ENCODE measurements at places on chromosomes 3 and 15. TPM values are rescaled to one million over a fixed set of nuclear protein-coding genes. Genes with fewer than 3 reads are reported as not detected.

- H3K27me3 ChIP-seq: no peaks in the 10 kb centered on the region
- peaks cover 23% of the 10 kb centered on the region for H3K36me3 ChIP-seq
- no peak overlapping the region for H3K4me3 ChIP-seq
- peaks cover 5% of the 10 kb centered on the region for H3K4me1 ChIP-seq
- no peak overlapping the region for H3K27ac ChIP-seq
These were observed 23.2 kb downstream of the ZBED2 start for GRCh38 chr3:111571907-111572460.

- no peak overlapping the region for H3K4me3 ChIP-seq
- no peak for DNase-seq
These were observed 85.6 kb downstream of the NEDD4 start for GRCh38 chr15:55907797-55908196.

DNA sequence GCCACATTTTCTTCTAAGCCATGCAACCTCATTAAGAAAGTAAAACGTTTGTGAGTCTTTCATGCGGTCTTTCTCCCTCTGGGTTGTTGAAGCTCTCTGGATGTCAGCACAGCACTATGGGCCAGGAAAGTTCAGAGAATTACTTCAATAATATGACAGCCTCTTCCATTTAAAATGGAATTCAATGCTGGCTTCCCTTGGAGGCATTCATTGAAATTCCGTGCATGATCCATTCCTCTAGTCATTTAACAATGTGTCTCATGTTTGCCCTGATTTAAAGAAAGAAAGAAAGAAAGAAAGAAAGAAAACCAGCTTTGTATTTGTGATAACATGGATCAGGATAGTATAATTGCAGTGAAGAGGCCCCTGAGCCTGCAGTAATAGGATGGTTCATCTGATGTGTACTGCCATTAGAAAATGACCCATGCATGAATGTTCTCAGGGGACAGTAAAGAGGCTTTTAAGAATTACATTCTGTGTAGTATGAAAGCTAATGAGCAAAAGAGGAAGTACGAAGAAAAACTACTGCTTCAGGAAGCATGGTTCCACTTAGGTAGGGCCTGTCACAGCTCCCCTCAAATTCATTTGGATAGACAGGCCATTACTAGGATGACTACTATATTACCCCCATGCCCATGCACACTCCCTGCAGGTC lies 146.0 kb downstream of the ARPP21 start:
- H3K4me3 ChIP-seq: no peak overlapping the region
- no peak for DNase-seq
- H3K27me3 ChIP-seq: no peaks in the 10 kb centered on the region

DNA sequence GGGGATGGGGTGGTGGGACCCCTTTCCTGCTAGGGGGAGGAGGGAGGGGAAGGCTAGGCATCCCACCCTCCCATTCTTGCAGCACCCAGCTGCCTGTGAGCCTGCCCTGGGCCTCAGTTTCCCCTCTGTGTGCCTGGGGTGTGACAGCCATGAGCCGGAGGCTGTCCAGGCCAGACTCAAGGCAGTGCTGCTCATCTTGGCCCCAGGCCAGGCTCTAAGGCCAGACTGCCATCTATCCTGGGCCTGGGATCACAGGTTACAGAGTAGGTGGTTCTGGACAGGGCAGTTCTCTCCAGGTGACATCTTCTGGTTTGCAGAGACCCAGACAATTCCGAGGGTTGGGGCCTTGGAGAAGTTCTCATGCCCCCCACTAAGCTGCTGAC lies 3.3 kb upstream of the VILL start:
- no peaks in the 10 kb centered on the region for H3K36me3 ChIP-seq
- H3K27ac ChIP-seq: no peak overlapping the region
- H3K4me1 ChIP-seq: no peaks in the 10 kb centered on the region

DNA sequence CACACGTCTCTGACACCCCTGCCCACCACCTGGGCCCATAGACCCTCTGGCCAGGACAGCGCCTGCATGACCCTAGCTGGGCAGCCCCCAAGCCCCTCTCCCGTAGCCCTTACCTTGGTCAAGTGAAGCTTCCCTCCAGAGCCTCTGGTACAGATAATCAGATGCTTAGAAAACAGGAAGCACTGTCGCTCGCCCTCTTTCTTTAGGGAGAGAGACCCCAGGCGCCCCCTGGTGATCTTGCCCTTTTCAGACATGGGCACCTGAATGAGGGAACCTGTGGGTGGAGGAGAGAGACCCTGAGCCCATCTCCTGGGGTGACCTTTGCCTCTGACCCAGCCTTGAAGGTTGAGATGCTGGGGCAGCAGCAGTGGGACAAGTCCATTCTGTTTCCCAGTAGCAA lies 65.4 kb downstream of the RASGRF1 start:
- H3K27me3 ChIP-seq: no peaks in the 10 kb centered on the region
- H3K4me3 ChIP-seq: no peak overlapping the region
- H3K4me1 ChIP-seq: no peaks in the 10 kb centered on the region
- H3K36me3 ChIP-seq: no peaks in the 10 kb centered on the region
- DNase-seq: no peak

DNA sequence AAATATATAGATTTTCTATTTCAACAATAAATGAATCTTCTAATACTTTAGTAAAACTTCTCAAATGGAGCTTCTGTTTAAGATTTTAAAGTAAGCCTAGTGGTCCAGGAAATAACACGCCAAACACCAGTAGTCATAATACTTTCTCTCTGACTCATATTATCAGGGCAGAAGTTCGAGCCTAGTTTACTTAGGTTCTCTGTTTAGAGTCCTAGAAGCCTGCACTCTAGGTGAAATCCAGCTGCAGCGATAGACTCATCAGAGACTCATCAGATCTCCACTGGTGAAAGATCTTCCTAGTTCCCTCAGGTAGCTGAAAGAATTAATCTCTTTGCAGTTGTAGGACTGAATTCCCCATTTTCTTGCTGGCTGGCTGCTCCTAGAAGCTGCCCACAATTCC lies 552.5 kb upstream of the ROBO2 start:
- no peaks in the 10 kb centered on the region for H3K4me1 ChIP-seq
- no peak overlapping the region for H3K4me3 ChIP-seq
- no peaks in the 10 kb centered on the region for H3K27me3 ChIP-seq
- H3K36me3 ChIP-seq: no peaks in the 10 kb centered on the region
- H3K27ac ChIP-seq: no peak overlapping the region

DNA sequence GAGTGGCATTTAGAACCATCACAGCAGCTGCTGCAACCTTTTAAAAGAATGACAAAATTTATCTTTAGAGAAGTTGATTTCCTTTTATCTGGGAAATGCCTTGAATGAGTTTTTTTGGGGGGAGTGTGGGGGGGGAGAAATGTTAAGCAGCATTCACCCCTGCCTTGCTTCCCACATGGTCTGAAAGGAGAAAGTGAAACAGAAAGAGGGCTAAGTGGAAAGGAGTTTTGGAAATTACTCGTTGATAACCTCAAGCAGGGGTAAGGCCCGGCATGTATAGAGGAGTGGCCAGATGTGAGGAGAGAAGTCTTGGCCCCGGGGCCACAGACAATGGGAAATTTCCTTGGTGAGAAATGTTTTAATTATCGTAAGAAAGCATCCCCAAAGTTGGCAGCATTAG lies 23.5 kb downstream of the B3GALNT1 start:
- H3K27ac ChIP-seq: no peak overlapping the region
- H3K4me3 ChIP-seq: no peak overlapping the region
- no peaks in the 10 kb centered on the region for H3K4me1 ChIP-seq
- no peaks in the 10 kb centered on the region for H3K27me3 ChIP-seq

DNA sequence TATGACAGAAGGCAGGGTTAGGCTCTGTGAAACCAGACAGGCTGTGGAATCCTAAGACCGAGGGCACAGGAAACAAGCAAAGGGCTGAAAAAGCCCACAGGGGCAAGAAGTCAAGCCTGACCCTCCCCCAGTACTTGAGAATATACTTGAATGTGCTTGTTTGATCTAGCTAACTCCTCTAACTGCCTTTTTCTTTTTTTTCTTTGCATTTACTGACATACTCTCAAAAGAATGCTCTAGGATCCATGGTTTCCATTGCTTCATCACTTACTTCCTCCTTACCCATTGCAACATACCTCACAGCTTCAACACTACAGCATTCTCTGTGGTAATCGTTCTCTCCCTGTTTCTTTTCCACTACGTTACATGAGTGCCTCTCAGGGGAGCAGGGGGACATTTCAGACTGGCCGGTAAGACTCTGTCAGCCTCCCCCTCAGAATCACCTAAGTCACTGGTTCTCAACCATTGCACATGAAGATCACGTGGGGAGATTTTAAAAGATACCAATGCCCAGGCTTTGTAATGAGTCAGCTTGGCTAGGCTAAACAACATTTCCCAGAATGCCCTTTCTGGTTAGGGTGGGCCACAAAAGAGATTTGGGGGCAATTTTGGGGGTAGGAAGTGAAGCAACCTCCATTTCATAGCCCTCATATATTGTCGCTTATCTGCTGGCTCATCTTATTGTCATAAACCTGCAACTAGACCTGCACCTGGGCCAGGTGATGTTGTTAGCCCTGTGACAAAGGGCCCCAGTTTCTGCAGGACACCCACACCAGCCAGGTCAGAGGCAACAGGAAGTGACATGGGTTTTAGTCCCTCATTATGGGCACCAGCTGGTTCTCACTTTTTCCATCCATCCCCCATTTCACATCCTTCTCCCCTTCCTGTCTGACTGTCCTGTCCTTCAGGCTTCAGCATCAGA lies 24.6 kb upstream of the RSL24D1 start:
- H3K36me3 ChIP-seq: peaks cover 14% of the 10 kb centered on the region
- no peak overlapping the region for H3K4me3 ChIP-seq
- no peaks in the 10 kb centered on the region for H3K27me3 ChIP-seq
- H3K27ac ChIP-seq: peak overlapping the region; percentile 76
- H3K4me1 ChIP-seq: peaks cover 35% of the 10 kb centered on the region

DNA sequence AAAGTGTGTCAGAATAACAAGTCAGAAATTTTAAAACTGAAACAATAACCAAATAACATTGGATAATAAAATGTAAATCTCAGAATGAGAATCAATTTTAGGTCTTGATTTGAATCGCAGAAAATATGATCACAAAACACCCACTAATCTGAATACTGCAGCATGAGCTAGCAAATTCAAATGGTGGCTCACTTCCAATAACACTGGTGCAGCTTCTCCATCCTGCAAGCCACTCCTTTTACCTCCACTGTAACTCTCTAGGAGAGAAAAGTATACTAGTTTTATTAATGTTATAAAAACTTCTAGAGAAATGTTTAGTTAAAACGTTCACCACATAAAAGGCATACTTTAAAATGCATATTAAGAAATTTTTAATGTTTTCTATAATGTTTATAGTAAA lies 30.4 kb downstream of the UBE3A start:
- no peaks in the 10 kb centered on the region for H3K27me3 ChIP-seq
- no peak overlapping the region for H3K27ac ChIP-seq
- no peak for DNase-seq
- peaks cover 4% of the 10 kb centered on the region for H3K36me3 ChIP-seq
- H3K4me3 ChIP-seq: no peak overlapping the region

GRCh38 chr3:159953325-159954085 lies 35.1 kb upstream of the IL12A start:
- no peak for DNase-seq
- no peak overlapping the region for H3K4me3 ChIP-seq
- no peaks in the 10 kb centered on the region for H3K27me3 ChIP-seq
- no peak overlapping the region for H3K27ac ChIP-seq
- H3K4me1 ChIP-seq: no peaks in the 10 kb centered on the region

DNA sequence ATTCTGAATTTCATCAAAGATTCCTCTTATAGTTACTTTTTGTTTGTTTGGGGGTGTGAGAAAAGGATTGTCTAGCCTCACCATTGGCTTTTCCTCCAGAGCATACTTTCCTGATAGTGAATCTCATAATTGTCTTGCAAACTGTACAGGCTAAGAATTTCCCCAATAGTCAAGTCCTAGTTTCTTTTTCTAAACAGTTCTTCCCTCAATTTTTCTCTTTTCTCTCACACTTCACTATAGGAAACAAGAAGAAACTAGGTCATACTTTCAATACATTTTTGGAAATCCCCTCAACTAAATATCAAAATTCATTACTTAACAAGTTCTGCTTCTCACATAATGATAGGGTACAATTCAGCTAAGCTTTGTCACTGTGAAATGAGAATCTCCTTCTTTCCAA lies 241.9 kb downstream of the IL20RB start:
- no peaks in the 10 kb centered on the region for H3K36me3 ChIP-seq
- DNase-seq: no peak
- H3K27me3 ChIP-seq: no peaks in the 10 kb centered on the region
- no peak overlapping the region for H3K27ac ChIP-seq

DNA sequence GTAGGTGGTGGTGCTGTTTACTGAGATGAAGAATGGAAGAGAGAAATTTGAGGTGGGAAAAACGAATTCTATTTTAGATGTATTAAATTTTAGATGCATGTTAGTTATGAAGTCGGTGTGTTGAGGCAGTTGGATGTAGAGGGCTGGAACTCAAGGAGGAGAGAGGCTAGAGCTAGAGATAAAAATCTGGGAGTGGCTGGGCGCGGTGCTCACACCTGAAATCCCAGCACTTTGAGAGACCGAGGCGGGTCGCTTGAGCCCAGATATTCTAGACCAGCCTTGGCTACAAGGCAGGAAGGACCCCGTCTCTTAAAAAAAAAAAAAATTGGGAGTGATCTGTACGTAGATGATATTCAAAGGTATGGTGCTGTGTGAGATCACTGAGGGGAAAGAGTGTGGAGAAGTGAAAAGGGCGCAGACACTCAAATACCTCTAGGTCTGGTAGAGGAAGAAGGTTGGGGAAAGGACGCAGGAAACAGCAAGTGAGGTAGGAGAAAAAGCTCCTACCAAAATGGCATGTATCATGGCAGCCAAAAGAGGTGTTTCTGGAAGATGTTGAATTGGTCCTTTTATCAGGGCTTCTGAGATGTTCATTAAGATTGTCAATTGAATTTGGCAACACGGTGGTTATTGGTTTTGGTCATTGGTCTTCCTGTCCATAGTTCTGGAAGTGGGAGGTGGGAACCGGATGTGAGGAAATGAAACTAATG lies 1.8 kb downstream of the YEATS2 start:
- no peaks in the 10 kb centered on the region for H3K27me3 ChIP-seq
- peaks cover 9% of the 10 kb centered on the region for H3K4me1 ChIP-seq
- H3K4me3 ChIP-seq: no peak overlapping the region
- DNase-seq: no peak
- H3K36me3 ChIP-seq: peaks cover 2% of the 10 kb centered on the region

GRCh38 chr3:106088899-106089298 lies 220.1 kb upstream of the CBLB start:
- no peak for DNase-seq
- no peaks in the 10 kb centered on the region for H3K36me3 ChIP-seq
- H3K27ac ChIP-seq: no peak overlapping the region
- H3K4me3 ChIP-seq: no peak overlapping the region
- H3K4me1 ChIP-seq: no peaks in the 10 kb centered on the region

- no peaks in the 10 kb centered on the region for H3K4me1 ChIP-seq
- no peak overlapping the region for H3K27ac ChIP-seq
- no peaks in the 10 kb centered on the region for H3K36me3 ChIP-seq
- no peaks in the 10 kb centered on the region for H3K27me3 ChIP-seq
- DNase-seq: no peak
- H3K4me3 ChIP-seq: no peak overlapping the region
These were observed 93.4 kb downstream of the CHCHD4 start for GRCh38 chr3:14031271-14031670.

GRCh38 chr3:197002701-197003454 lies 26.7 kb downstream of the MELTF start:
- H3K4me1 ChIP-seq: peaks cover 13% of the 10 kb centered on the region
- no peak overlapping the region for H3K4me3 ChIP-seq
- no peaks in the 10 kb centered on the region for H3K36me3 ChIP-seq
- H3K27ac ChIP-seq: no peak overlapping the region

The ATP13A5 gene
- total RNA-seq: not detected

The NCKIPSD gene
- 12.2 TPM for total RNA-seq

The KCNMB3 gene
- total RNA-seq: 1.8 TPM

The KLF13 gene
- 277 TPM for total RNA-seq

The CMTM7 gene
- total RNA-seq: 16.7 TPM

All from natural killer cell (primary cell).